ENCODE measurements at places on chromosomes 11 and 22. TPM values are rescaled to one million over a fixed set of nuclear protein-coding genes. Genes with fewer than 3 reads are reported as not detected.

ARVCF gene
- total RNA-seq: 36.6 TPM

CBLIF gene
- total RNA-seq: not detected

DEFB131B gene
- total RNA-seq: not detected

OR52N2 gene
- total RNA-seq: not detected

THY1 gene
- 6.9 TPM for total RNA-seq

CALCA gene
- not detected for total RNA-seq

CHADL gene
- 1.8 TPM for total RNA-seq

OR10A2 gene
- not detected for total RNA-seq

SCUBE2 gene
- total RNA-seq: 40.0 TPM

SHANK2 gene
- total RNA-seq: 94.9 TPM

ADAMTS8 gene
- total RNA-seq: not detected

SLC5A4 gene
- total RNA-seq: 0.33 TPM

GDPD4 gene
- not detected for total RNA-seq

MIAT gene
- 2.6 TPM for total RNA-seq

MS4A4A gene
- total RNA-seq: 1.3 TPM

DTX4 gene
- total RNA-seq: 9.6 TPM

CYP2D6 gene
- 0.52 TPM for total RNA-seq

OR52I1 gene
- not detected for total RNA-seq

THRSP gene
- not detected for total RNA-seq

DNA sequence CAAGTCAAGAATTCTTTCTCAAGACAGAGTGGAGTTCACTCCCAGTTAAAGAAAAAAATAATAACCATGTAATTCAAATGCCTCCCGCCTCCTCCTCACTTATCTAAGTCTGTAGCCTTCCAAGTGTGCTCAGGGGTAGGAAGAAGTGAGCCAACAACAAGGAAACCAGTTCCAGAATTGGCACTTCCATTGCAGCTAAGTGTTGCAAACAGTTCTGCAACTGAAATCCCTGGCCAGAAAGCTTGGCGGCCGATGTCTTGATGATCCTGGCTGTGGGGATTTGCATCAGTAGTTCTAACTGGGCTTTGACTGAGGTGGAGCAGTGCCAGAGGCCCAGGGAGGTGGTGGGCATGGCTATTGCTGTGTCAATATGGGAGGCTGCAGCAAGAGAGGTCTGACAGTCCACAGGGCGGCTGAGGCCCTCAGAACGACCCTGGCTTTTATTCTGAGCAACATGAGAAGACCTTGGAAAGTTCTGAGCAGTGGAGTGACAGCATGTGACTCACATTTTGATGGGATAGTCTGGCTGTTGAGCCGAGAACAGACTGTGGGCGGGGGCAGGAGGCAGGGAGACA is 19.2 kb downstream of the DHCR7 start:
- no peak for DNase-seq

DNA sequence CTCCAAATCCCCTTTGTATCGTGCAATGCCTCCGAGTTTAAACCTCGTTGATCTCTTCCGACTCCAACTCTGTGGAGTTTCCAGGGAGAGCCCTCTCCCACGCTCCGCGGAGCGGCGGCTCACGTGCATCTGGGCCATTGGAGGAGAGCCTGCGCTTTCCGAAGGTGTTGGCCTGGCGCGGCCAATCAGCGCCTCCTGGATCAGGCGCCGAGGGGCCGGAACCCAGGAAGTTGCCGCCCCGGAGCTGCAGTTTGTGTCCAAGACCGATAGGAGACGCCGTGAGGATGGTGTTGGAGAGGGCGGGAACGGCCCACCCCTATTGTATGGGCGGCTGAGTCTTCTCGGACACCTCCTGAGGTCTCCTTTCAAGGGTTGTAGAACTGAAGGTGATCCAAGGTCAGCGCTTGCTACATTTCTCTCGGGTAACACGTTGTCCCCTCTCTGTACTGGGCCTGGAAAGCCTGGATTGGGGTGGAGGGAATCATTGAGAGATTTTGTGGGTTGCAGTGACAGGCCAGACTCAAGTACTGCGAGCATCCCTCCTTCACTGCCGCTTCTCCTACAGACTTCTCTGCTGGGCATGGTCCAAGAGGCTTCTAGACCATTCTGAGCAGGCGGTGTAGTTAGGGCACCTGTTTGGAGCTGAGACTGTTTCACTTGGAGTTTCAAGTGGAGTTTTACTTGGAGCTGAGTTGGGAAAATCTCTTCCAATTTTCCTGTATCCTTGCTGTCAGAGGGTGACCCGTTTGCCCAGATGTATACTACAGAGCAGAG is 1.7 kb downstream of the ADAMTS15 start:
- DNase-seq: peak; percentile 41

DNA sequence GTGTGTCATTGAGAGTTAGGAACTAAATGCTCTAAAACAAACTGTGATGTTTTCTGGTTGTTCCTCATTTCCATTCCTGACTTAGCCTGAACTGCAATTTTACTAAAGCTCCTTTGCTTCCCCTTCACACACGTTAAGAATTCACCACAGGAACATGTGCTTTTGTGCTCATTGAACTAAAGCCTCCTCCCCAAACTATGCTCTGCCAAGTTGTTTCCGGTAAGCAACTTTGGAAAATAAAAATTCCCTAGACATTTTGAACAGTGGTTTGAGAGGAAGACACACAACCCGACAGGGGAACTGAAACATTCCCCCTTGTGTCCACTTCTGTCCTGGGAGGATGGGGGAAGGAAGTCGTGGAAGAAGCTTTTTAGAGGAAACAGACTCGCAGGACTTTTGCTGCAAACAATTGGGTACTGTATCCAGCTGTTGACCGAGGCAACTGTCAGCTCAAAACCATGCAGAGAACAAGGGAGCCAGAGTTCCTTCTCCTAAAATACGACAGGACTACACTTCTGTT is 66.9 kb downstream of the GAB2 start:
- peak; percentile 38 for DNase-seq

GRCh38 chr11:5550440-5551095 is 2.2 kb upstream of the OR52H1 start:
- DNase-seq: no peak

DNA sequence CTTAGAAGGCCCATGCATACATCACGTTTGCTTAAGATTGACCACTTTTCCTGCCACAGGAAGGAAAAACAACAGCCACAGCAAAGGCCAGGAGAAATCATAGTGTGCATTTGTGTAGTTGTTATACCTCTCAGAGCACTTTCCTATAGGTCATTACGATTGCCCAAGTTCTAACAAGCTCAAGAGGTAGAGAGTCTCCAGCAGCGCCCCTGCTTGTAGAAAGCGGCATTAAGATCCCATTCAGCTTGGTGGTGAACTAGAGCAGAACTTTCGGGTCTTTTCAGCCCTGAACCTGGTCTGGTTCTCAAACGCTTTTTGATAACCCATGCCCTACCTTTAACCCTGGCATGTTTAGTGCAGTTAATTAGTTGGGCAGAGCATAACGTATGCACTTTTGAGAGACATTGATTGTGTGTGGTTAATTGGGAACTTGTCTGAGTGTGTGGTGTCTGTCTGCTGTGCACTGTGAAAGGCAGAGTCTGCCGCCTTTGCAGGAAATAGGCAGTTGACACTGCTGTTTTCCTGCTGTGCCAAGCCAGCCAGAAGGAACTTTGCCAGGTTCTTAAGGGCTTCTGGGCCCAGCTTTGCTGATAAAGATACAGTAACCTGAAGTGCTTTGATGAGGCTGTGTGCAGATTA is 109.9 kb upstream of the CLMP start:
- DNase-seq: no peak

DNA sequence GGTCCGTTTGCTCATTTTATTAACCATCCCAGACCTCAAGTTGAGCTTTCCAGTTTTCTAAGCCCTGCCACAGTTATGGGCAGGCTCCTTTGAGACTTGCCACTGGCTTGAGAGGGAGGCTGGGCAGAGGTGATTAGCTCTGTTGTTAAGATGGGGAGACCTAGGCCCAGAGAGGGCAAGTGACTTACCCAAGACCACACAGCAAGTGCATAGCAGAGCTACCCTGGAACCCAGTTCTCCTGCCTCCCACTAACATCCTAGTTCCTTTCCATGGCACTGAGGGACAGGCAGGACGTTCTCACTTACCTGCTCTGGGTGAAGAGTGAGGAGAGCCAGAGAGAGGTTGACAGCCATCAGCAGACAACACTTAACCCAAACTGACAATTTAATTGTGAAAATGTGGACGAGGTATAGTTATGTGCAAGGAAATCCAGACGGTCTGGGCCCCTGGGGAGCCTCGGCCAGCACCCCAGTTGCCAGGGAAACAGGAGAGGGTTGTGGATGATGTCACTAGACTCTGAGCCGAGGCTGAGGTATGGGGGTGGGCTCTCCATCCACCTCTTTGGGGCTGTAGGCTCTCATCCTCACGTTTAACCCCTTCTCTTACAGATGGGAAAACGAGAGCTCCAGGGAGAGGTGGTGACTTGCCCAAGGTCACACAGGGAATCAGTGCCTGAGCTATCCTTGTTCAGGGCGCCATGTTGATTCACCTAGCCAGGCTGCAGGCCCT is 12.3 kb upstream of the WNT11 start:
- no peak for DNase-seq

GRCh38 chr11:70399681-70400112 is 1.4 kb downstream of the CTTN start:
- DNase-seq: peak; percentile 85

DNA sequence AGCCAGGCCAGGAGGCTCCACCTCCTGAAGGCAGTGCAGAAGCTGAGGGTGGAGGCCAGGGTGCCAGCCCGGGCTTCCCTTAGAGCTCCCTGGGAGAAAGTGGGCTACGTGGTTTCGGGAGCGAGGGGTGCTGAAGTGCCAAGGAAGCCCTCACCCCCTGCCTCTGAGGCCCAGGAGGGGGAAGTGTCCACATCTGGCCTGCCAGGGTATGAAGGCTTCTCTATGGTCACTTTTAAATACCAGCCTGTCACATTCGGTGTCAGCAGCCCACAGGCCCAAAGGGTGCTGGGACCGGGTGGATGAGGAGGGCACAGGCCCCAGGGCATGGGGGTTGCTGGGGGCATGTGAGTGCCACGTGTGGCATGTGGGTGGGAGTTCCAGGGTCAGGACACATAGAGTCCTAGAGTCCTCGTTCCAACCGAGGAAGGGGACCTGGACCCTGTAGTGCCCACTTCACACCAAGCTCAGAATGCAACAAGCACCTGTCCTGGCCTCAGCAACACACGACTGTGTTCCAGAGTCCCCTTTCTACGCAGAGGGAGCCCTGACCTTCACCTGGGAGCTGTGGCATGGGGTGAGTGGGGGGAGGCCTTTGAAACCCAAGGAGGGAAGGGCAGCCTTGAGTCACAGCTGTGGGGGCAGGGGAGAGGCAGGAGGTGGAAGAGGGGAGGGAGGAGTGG is 1.7 kb downstream of the SHISA8 start:
- no peak for DNase-seq

DNA sequence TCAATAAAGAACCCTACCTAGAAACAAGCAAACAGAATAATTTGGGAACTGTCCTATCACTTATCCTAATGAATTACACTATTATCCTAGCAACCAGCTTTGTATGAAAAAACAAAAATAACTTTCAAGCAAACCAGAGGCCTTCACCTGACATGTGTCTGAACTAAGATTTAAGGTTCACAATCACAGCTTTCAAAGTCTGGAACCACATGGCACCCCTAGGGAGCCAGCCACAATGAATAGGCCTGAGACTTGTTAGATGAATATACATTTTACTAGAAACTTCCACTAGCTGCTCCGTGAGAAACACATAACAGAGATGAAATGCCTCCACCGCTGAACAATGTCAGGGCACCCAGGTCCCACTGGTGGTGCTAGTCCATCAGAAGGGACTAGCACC is 65.8 kb upstream of the CYP2D6 start:
- DNase-seq: no peak

DNA sequence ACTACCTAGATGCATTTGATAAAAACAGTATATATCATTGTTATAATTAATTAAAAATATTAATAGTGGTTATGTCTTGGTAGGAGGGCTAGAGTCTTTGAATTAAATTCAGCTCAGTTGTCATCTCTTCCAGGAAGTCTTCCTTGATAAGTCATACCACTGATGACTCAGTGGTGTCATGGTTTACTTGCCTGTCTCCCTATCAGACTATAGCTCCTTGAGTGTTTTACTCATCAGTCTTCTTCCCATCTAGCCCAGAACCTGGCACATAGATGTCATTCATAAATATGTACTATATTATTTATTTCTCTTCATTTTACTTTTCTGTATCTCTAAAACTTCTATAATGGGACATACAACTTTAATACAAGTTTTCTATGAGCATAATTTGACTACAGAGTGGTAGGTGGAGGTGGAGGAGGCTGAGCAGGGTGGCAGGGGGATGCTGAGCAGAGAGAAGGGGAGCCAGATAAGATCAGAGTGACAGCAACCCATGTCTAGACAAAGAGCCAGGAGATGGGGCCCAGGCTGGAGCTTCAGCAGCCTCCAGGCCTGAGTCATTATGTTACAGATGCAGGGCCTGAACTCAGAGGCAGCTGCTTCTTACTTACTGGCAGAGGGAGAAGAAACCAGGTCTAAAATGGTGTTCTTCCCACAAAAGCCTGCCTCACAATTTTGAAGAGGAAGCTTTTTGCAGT is 82.3 kb upstream of the PHOX2A start:
- DNase-seq: no peak

- no peak for DNase-seq
Observed at GRCh38 chr11:116888024-116888423, 50.6 kb upstream of the APOA1 start.

GRCh38 chr11:110000850-110001249 is 92.3 kb upstream of the ZC3H12C start:
- no peak for DNase-seq

- no peak for DNase-seq
Observed at GRCh38 chr11:20248871-20249270, 88.6 kb upstream of the DBX1 start.

DNA sequence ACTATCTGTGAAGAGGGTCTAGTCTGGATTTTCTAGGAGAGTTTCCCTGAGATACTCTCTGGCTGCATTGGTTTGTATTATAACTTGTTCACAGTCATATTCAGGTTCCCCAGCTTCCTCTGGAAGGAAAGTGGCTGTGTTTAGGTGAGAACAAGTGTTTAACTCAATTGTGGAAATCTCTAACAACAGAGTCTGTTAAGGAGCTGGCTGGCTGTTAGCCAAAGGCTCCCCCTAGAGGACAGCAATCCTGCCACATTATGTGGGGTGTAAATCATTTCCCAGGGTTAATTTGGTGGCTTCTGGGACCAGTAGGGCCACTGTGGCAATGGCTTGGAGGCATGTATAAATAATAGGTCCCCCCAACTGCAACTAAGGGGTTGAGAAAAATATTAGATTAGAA is 18.4 kb downstream of the MS4A6E start:
- DNase-seq: peak; percentile 32

DNA sequence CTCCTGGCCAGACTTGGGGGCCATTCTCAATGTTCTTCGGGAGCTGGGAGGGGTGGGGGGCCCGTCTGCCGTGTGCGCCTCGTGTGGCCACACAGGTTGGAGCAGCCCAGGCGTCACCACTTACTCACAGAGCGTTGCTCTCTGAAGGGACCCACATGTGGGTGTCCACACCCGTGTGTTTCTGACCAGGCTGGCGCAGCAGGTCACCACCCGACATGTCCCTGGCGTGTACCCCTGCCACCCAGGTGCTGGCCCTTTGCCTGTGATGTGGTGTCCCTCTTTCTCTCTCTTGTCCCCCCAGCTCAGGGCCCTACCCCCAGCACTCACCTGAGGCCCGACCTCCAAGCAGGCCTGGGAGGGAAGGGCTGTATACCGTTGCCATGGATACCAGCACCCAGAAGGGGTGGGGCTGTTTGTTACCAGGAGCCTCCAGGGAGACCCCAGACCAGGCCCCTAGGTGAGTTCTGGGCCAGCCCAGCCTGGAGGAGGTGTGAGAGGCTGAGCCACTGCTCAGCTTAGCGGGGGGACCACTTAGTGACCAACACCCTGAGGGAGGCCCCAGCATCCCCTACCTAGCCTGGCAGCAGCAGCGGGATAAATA is 1.4 kb downstream of the LMNTD2 start:
- no peak for DNase-seq
